Islet precursor cell (in vitro differentiated cells): ENCODE measurements at places on chromosomes 6 and 20.

- peak; percentile 88 for DNase-seq
Observed at GRCh38 chr20:50625986-50626677, 65.2 kb downstream of the RIPOR3 start.

GRCh38 chr20:9616455-9616805 is 102.0 kb downstream of the LAMP5 start:
- DNase-seq: no peak

GRCh38 chr6:65004283-65004682 is 702.7 kb downstream of the EYS start:
- DNase-seq: no peak

- DNase-seq: peak; percentile 83
Observed at GRCh38 chr20:17679941-17680835, 1.9 kb downstream of the RRBP1 start.

DNA sequence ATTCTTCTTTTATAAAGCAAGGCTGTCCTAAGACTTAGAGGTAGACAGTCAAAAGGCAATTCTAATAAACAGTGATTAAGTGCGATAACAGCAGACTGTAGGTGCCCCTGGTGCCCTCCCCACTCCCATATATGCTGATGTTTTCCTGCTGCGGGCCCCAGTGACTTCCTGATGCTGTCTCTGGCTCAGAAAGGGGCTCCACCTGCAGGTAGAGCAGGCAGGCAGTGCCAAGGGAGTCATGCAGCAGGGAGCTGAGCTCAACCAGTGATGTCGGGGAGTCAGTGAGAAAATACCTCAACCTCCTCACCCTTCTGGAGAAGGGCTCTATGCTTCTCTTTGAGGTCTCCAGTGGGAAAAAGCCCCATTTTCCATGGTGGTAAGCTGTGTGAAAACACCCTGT is 126.7 kb upstream of the SSTR4 start:
- DNase-seq: no peak

DNA sequence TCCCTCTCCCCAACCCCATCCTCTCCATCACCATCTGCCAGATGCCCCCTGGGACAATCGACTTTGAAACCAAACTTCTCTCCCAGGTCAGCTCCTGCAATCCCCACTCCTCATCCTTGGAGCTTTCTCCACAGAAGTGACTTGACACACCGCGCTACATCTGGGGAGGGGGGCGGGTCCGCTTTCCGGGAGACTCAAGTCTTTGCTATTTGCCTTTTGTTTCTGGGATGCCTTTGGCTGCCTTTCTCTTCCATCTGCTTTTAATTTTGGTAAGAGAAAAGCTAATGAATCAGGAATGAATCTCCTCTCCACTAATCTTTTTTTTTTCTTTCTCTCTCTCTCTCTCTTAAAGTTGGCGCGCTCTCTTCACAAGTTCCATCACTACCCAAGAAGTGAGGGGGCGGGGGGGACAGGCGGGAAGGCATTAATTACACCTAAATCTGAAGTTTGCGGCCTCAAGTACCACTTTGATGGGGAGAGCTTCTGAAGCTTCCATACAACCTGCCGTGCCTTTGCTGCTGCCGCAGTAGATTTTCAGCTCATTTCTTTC is 664 bp upstream of the TPBG start:
- peak; percentile 57 for DNase-seq

- no peak for DNase-seq
Observed at GRCh38 chr6:89398762-89399525, 13.1 kb downstream of the RRAGD start.

DNA sequence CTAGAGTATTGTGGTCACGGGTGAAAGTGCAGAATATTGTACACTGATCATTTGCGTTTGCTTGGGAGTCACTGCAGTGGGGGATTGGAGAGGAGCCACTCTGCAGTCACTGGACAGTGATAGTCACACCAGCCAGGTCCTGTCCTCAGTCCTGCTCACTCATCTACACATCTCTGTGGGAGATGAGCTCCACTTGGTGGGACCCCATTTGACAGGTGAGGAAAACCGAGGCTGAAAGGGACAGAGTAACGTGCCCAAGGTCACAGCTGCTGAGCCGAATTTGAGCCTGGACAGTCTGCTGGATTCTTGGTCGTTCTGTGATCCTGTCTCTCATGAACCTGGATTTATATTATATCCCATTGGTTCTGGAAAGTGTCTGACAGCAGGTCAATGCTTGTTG is 17.7 kb upstream of the PHACTR3 start:
- DNase-seq: no peak

- DNase-seq: no peak
Observed at GRCh38 chr6:80003826-80004172, 650 bp upstream of the TTK start.

- DNase-seq: no peak
Observed at GRCh38 chr6:21593927-21594415, 420 bp downstream of the SOX4 start.

DNA sequence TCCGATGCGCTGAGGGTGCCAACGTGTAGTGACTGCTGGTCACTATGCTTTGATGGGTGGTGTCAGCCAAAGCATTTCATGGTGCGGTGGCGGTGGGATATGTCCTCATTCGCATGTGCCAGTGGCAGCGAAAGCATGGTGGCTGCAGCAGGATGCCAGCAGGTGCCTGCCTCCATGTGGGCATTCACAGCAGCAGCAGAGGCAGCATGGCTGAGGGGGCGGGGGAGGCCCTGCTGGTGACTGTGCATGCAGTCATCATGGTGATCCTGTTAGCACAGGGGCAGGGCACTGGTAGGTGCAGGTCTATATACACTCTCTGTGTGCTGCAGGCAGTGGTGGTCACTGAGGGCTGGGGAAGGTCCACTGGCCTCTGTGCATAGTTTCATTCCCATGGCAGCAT is 22.0 kb downstream of the FIG4 start:
- DNase-seq: no peak

DNA sequence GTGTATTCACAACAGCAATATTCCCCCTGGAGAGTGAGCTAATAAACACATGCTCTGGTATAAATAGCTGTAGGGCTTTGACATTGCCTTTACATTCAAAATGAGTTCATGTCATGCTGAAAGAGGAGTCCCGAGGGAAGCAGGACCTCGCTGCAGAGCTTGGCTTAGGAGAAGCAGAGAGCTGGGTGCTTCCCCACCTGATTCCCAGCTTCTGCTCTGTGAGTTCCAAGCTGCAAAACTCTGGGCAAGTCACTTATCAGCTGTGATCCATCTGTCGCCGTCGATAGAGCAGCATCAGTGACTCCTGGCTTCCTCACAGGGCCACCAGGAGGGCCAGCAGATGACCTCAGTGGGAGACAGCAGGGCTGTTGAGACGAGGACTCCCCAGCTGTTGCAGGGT is 241.8 kb downstream of the ANKRD60 start:
- no peak for DNase-seq

- DNase-seq: no peak
Observed at GRCh38 chr20:25327521-25328235, 63.0 kb downstream of the ABHD12 start.

DNA sequence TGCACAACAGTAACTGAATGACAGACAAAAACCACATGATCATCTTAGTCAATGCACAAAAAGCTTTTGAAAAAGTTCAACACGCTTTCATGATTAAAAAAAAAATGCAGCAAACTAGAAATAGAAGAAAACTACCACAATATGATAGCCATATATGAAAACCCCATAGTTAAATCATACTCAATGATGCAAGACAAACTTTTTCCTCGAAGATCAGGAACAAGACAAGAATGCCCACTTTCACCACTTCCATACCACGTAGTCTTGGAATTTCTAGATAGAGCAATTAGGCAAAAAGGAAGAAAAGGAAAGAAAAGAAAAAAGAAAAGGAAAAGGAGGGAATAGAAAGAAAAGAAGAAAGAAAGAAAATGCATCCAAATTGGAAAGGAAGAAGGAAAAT is 44.6 kb upstream of the SLC23A2 start:
- DNase-seq: no peak

GRCh38 chr20:36061754-36062153 is 92.8 kb upstream of the EPB41L1 start:
- no peak for DNase-seq

DNA sequence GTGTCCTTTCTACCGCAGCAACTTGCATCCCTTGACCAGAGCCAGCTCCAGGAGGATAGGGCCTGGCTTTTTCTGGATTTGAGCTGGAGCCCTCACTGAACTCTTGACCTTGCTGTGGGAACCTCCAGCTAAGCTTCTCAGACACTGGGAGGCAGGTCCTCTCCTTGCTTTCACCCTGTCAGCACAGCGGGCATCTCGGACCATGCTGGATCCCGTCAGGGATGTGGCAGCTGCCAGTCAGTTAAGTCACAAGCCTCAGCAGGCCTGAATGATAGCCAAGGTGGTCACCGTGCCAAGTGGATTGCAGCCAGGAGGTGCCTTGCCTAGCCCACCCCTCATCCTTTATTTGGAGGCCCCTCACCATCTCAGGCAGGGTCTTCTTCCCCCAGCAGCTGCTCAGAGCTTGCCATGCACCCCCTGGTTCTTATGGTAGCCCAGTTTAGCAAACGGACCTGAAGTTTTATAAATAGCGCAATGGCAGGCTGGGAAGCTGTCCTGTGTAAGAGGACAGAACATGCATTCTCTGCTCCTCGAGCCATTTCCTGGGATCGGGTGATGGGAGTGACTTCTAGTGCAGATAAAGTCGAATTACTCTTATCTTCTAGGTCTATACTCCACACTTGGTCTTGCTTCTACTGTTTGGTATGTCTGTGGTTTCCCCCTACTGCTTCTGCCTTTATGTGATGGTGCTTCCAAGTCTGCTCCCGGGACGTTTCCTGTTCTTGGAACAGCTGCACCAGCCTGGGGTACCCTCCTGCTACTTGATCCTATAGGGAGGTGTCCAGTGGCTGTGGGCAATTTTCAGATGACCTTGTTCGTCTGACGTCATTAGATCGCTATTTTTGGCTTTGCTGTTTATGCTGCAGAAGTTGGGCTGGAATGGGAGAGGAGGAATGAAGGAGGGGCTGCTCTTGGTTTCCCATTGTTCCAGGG is 7.1 kb upstream of the MYLK2 start:
- no peak for DNase-seq

GRCh38 chr6:42967228-42967627 is 6.7 kb downstream of the GNMT start:
- DNase-seq: no peak

- no peak for DNase-seq
Observed at GRCh38 chr6:63926258-63926780, 290.7 kb downstream of the PHF3 start.
